ENCODE measurements at places on chromosomes 12 and 14. TPM values are rescaled to one million over a fixed set of nuclear protein-coding genes. Genes with fewer than 3 reads are reported as not detected.

The RAD9B gene
- total RNA-seq, result 2.1 TPM

The PAPLN gene
- 13.4 TPM for total RNA-seq

The MMP19 gene
- 13.6 TPM for total RNA-seq

The RERG gene
- 21.9 TPM for total RNA-seq

The TOX4 gene
- 70.2 TPM for total RNA-seq

The MYH6 gene
- total RNA-seq, result not detected

DNA sequence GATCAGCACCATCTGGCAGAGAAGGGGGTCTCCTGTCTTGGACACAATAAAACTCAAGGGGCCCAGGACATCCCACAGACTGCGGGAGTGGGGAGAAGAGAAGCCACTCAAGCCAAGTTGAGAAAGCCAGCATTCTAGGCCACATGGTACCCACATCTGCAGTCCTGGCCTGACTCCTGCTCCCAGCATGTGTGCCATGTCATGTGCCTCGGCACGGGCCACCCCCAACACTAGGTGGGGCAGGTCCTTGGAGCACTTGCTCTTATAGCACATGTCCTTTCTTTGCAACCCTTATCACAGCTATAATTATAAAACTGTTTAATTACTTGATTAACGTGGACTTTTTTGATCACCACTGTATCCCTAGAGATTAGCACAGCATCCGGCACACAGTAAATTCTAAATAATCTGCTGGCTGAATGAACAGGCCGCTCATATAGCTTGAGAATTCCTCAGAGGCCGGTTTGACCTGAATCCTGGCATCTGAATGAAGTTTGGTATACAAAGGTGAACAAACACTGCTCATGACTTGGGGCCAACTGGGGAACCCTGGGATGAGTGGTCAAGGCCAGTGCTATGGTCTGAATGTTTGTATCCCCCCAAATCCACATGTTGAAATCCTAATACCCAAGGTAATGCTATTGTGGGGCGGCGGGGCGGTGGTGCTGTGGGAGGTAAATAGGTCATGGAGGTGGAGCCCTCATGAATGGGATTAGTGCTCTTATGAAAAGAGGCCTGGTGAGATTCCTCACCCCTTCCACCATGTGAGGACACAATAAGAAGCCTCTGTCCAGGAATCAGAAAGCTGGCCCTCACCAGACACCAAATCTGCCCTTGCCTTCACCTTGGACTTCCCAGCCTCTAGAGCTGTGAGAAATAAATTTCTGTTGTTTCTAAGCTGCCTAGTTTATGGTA, 6.6 kb downstream of the NCKAP5L start:
- H3K36me3 ChIP-seq, result no peaks in the 10 kb centered on the region
- H3K4me1 ChIP-seq, result peaks cover 42% of the 10 kb centered on the region
- no peak for DNase-seq
- no peaks in the 10 kb centered on the region for H3K27me3 ChIP-seq

- H3K4me1 ChIP-seq, result peaks cover 23% of the 10 kb centered on the region
- DNase-seq, result no peak
- H3K36me3 ChIP-seq, result peaks cover 19% of the 10 kb centered on the region
- no peak overlapping the region for H3K27ac ChIP-seq
Measured at GRCh38 chr14:64518229-64518628, 13.7 kb downstream of the ZBTB1 start.

DNA sequence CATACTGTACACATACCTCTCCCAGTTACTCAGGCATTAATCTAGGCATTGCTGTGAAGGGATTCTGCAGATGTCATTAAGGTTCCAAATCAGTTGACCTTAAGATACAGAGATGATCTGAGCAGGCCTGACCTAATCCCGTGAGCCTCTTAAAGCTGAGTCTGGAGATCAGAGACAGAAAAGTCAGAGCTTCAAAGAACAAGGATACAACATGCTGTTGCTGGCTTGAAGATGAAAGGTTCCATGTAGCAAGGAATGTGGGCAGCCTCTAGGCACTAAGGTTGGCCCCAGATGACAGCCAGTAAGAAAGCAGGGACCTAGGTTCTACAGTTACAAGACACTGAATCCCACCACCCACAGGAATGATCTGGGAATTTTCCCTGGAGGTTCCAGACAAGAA, 81.1 kb downstream of the MAP1LC3B2 start:
- H3K4me3 ChIP-seq, result no peak overlapping the region
- no peak for DNase-seq
- H3K36me3 ChIP-seq, result no peaks in the 10 kb centered on the region
- no peaks in the 10 kb centered on the region for H3K27me3 ChIP-seq

- DNase-seq, result no peak
- H3K36me3 ChIP-seq, result no peaks in the 10 kb centered on the region
- no peak overlapping the region for H3K4me3 ChIP-seq
- no peak overlapping the region for H3K27ac ChIP-seq
Measured at GRCh38 chr12:9221483-9221882, 13.3 kb upstream of the PZP start.

DNA sequence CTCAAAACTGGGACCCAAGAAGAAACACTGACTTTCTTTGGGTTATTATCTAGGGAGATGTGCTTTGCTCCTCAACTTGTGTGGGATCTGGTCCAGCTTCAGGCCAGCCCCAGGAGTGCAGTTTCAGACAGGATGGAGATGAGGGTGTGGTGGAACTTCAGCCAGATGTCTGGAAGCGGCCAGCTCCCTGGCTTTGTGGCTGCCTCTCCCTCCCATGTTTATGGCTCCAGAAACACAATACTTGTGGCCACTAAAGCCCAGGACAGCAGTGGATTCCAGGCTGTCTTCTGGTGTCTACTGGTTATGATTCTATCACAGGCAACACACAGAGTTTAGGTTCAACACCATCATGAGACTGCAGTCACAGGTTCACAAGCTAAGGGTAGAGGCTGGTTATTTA, 44.2 kb upstream of the EMP1 start:
- no peak for DNase-seq
- no peaks in the 10 kb centered on the region for H3K27me3 ChIP-seq
- no peaks in the 10 kb centered on the region for H3K36me3 ChIP-seq
- H3K27ac ChIP-seq, result no peak overlapping the region

DNA sequence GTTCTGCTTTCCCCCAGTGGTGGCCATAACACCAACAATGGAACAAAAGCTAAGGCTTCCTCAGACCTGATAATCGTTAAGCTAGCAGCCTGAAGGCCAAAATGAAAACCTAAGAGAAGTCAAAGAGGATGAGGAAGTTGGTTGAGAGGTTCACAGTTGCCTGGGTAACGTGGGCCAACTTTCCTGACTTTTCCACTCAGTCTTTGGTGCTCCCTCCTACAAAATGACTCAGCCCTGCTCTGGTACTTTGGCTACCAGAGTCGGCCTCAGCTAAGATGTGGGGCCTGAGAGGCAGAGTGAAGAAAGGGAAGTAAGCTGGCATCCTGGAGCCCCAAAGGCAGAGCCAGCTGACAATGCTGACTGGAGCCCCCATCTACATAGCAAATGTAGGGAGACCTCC, 14.9 kb upstream of the FKBP11 start:
- no peak overlapping the region for H3K27ac ChIP-seq
- DNase-seq, result no peak
- peaks cover 74% of the 10 kb centered on the region for H3K36me3 ChIP-seq
- no peak overlapping the region for H3K4me3 ChIP-seq

GRCh38 chr12:94702696-94703095, 52.3 kb upstream of the TMCC3 start:
- no peaks in the 10 kb centered on the region for H3K27me3 ChIP-seq
- H3K4me1 ChIP-seq, result peaks cover 8% of the 10 kb centered on the region
- H3K27ac ChIP-seq, result no peak overlapping the region

- no peaks in the 10 kb centered on the region for H3K27me3 ChIP-seq
- no peak overlapping the region for H3K4me3 ChIP-seq
- H3K27ac ChIP-seq, result no peak overlapping the region
Measured at GRCh38 chr14:76002383-76002782, 16.8 kb downstream of the IFT43 start.

DNA sequence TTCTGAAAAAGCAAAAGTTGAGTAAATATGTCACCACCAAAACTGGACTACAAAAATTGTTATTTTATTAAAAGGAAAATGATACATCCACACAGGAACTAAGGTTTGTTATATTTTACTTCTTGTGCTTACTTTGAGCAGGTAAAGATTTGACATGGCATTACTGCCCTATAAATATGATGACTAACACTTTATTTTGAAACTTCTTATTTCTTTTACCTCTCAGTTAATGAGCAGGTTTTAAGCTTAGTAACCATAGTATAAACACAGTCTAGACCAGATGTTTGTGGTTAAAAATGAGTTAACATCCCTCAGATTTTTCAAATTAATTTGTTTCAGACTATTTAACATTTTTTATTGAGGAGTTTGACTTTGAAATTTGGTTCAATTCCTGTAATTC, 862.5 kb upstream of the USP15 start:
- H3K4me1 ChIP-seq, result no peaks in the 10 kb centered on the region
- no peak for DNase-seq
- no peaks in the 10 kb centered on the region for H3K36me3 ChIP-seq
- H3K27ac ChIP-seq, result no peak overlapping the region
- no peak overlapping the region for H3K4me3 ChIP-seq

DNA sequence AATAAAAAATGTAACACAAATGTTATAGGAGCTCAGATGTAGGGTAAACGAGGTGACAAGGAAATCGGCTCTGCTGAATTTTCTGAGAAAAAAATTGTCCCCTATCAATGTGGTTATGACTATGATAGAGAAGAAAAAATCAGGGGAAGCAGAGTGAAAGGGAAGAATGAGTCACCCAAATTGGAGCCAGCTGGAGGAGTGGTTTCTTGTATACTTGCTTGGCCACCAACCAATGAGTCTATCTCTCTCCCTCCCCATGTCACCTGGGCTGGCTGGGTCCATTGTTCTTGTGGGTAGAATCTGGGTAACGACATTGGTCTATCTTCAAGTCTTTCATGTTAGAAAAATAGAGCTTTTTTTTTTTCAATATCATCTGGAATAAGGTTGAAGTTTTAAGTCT, 196.6 kb upstream of the FLRT2 start:
- H3K4me3 ChIP-seq, result no peak overlapping the region
- H3K27me3 ChIP-seq, result no peaks in the 10 kb centered on the region
- H3K4me1 ChIP-seq, result no peaks in the 10 kb centered on the region
- no peak for DNase-seq
- H3K27ac ChIP-seq, result no peak overlapping the region

- DNase-seq, result no peak
- H3K4me3 ChIP-seq, result no peak overlapping the region
- H3K27ac ChIP-seq, result no peak overlapping the region
- no peaks in the 10 kb centered on the region for H3K4me1 ChIP-seq
- no peaks in the 10 kb centered on the region for H3K36me3 ChIP-seq
Measured at GRCh38 chr12:100871195-100871734, 76.7 kb downstream of the ANO4 start.

DNA sequence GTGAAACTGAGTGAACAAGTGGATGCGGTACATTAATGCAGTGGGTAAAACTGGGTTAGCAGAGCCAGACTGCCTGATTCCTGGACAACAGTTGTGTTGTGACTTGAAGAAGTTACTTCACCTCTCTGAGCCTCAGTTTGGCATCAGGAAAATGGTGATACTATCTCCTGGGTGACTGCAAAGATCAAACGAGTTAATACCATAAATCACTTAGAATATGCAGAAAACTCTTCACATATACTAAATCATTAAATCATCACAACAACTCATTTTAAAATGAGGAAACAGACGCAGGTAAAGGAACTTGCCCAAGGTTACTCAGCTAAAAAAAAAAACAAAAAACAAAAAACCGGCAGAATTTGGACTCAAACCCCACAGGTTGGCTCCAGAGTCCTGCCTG, 811 bp downstream of the MTERF2 start:
- no peaks in the 10 kb centered on the region for H3K27me3 ChIP-seq
- no peaks in the 10 kb centered on the region for H3K36me3 ChIP-seq
- H3K4me1 ChIP-seq, result peaks cover 16% of the 10 kb centered on the region

DNA sequence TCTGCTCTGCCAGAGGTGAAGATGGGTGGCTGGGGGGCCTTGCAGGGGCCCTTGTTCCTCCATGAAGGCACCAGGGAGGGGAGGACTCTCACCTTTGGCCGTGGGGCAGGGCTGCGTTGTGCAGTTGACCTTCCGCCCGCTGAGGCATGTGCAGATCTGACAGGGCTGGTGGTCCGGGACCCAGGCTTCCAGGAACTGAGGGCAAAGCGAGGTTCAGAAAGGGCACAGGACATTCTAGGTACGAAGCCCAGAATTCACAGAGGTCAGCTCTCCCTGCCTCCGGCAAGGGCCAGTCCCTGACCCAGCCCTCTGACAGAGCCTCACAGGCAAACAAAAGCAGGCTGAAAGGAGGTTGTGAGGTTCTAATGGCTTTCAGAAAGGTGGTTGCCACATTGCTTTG, 40.4 kb upstream of the ANO2 start:
- no peak overlapping the region for H3K27ac ChIP-seq
- H3K4me1 ChIP-seq, result no peaks in the 10 kb centered on the region
- no peaks in the 10 kb centered on the region for H3K27me3 ChIP-seq
- H3K4me3 ChIP-seq, result no peak overlapping the region
- peaks cover 12% of the 10 kb centered on the region for H3K36me3 ChIP-seq

- peak overlapping the region; percentile 47 for H3K27ac ChIP-seq
- peaks cover 67% of the 10 kb centered on the region for H3K4me1 ChIP-seq
- no peak for DNase-seq
- no peaks in the 10 kb centered on the region for H3K27me3 ChIP-seq
Measured at GRCh38 chr12:3132636-3133404, 55.6 kb downstream of the TSPAN9 start.

GRCh38 chr14:40413136-40413535, 980.9 kb upstream of the FBXO33 start:
- no peak overlapping the region for H3K27ac ChIP-seq
- H3K4me1 ChIP-seq, result no peaks in the 10 kb centered on the region
- H3K36me3 ChIP-seq, result no peaks in the 10 kb centered on the region
- no peak overlapping the region for H3K4me3 ChIP-seq
- no peaks in the 10 kb centered on the region for H3K27me3 ChIP-seq
- DNase-seq, result no peak

- DNase-seq, result no peak
- H3K4me1 ChIP-seq, result no peaks in the 10 kb centered on the region
Measured at GRCh38 chr12:29591140-29592020, 93.9 kb upstream of the OVCH1 start.

- no peak overlapping the region for H3K4me3 ChIP-seq
- DNase-seq, result no peak
- no peaks in the 10 kb centered on the region for H3K27me3 ChIP-seq
- no peaks in the 10 kb centered on the region for H3K36me3 ChIP-seq
- H3K27ac ChIP-seq, result peak overlapping the region; percentile 100
Measured at GRCh38 chr12:12721814-12722434, 4.8 kb downstream of the CDKN1B start.

DNA sequence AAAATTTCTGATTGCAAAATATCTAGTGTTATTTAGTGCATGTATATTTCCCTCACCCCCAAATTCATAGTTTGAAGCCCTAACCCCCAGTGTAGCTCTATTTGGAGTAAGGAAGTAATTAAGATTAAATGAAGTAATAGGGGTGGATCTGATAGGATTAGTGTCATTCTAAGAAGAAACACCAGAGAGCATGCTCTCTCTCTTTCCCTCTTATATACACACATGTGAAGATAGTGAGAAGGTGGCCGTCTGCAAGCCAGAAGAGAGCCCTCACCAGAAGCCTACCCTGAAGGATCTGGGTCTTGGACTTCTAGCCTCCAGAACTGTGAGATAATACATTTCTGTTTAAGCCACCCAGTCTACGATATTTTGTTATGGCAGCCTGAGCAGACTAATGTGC, 120.3 kb downstream of the TMEM30B start:
- no peak for DNase-seq
- H3K27ac ChIP-seq, result no peak overlapping the region
- no peaks in the 10 kb centered on the region for H3K27me3 ChIP-seq
- no peak overlapping the region for H3K4me3 ChIP-seq
- H3K4me1 ChIP-seq, result no peaks in the 10 kb centered on the region
- no peaks in the 10 kb centered on the region for H3K36me3 ChIP-seq

- H3K27ac ChIP-seq, result peak overlapping the region; percentile 30
- no peaks in the 10 kb centered on the region for H3K27me3 ChIP-seq
- no peak overlapping the region for H3K4me3 ChIP-seq
- H3K4me1 ChIP-seq, result no peaks in the 10 kb centered on the region
Measured at GRCh38 chr12:55675666-55676065, 32.0 kb downstream of the ITGA7 start.

Measured in upper lobe of left lung (tissue), 6 donors.